KG1 (cell line): ENCODE measurements at places on chromosomes 13 and 19.

DNA sequence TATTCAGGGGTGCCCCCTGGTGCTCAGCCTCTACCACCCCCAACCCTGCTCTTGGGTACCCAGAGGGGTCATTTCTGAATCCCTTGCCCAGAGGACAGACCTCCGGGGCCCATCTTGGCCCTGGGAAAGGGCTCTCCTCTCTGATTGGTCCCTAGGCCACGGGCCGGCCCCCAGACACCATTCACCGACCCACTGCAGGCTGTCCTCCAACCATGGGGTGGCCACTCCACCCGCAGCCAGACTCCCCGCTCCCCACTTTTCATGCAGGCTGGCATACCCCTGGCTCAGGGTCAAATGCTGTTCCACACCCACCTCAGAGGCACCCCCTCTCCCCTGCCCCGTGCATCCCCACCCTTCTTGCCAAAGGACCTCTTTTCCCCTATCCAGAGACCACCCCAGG is 14.8 kb downstream of the SMIM24 start:
- no peak for DNase-seq

DNA sequence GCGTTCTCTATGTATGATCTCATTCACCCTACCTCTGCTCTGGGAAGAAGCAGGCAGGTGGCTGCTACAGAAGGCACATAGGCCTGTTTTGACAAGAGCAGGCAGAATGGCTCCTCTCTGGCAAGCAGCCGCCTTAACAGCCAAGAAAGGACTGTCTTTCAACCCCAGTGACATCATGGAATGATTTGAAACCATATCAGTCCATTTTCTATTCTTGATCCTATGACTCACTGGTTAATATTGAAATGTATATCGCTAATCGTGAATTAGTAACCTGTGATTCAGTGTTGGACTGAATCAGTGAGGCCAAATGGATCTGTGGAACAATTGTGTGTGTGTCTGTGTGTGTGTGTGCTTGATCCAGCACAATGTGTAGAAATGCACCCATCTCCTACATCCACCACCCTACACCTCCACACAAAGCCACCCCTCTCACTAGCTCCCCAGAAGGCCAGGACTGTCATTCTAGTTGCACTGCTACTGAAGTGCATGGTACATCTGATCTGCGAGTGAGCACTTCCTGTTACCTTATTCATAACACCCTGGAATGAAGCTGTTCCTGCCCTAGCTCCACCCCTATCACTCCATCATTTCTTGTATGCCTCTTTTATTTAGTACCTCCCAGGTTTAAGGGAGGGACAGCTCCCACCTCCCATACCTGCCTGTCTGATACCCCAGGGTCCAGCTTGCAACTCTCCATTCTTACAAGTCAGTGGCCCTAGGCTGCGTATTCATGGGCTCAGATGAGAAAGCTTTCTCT is 460.0 kb downstream of the FOXO1 start:
- peak; percentile 33 for DNase-seq

GRCh38 chr19:31674503-31675192 is 325.4 kb upstream of the TSHZ3 start:
- DNase-seq, result no peak

DNA sequence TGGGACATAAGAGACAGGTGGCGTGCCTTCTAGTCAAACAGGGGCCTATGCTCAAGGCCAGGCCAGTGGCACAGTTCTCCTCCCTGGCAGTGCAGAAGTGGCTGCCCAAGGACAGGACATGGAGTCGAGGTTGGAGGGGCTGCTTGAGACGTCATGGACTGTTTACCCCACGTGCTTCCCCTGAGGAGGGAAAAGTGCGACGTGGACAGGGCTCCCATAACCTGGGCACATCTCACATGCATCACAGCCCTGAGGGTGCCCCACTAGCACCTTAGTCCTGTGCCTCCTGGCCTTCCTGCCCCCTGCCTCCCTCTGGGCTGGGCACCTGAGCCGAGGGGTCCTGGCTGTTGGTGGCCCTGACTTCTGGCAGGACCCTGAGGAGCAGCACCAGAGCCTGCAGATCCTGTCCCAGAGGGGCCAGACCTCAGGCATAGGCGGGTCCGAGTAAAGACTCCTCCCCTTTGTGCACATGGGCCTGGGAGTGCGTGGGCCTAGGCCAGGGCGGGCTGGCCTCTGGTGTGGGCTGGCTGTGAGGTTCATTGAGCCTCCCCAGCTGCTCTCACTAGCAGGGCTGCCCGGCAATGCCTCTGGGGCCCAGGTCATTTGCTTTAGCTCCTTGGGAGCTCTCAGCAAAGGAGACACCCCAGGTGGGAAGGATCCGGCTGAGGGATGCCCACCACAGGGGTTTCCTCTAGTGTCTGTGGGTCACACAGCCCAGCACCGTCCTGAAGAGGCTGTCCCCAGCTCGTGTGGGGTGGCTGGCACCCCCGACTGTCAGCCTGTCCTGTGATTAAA is 65.7 kb downstream of the CEBPG start:
- no peak for DNase-seq

- no peak for DNase-seq
Measured at GRCh38 chr13:33263976-33264619, 21.5 kb downstream of the STARD13 start.

GRCh38 chr19:31592456-31592855 is 243.2 kb upstream of the TSHZ3 start:
- DNase-seq, result no peak

DNA sequence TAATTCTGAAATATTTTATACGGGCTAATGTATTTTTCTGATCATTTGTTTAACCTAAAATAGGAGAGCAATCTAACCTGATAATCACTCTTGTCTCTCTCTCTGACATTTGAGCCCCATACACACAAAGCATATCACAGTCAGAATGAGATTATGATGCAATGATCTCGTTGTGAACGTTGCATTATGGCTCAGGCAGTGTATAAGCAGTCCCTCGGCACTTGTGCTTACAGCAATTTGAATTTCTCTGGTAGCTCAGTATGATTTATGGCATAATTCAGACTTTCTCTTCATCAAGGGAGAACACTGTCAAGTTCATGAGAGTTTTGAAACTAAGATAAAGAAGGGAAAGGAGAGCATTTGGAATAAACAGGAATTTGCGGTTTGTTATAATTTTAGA is 256.1 kb downstream of the DACH1 start:
- no peak for DNase-seq

DNA sequence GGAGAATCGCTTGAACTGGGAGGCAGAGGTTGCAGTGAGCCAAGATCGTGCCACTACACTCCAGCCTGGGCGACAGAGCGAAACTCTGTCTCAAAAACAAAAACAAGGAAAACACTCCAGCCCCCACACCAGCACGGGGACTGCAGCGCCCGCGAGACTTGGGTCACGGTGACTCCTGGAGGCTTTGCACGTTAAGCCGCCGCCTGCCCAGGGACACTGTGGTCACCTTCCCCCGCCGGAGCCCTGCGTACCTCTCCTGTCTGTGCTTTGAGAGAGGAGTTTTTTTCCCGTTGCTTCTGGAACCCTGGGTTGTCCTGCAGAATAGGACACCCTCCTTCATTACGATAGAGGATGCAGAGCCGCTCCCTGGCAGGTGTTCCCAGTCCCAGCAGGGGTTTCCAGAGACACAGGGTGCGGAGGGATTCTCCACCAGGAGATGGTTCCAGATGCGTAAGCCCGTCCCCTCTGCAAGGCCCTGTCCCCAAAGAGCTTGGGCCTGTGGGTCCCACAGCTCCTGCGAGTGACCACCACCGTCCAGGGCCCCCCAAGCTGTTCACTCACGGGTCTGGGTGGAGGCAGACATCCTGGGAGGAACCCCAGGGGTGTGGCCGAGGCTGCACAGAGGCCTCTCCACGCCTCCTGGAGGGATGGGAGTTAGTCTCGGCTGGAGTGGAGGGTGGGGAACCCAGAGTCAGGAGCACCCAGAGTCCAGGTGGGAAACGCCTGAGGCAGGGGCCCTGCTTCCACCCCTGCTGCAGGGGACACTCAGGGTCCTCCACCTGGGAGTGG is 42.8 kb upstream of the NDUFS7 start:
- no peak for DNase-seq

DNA sequence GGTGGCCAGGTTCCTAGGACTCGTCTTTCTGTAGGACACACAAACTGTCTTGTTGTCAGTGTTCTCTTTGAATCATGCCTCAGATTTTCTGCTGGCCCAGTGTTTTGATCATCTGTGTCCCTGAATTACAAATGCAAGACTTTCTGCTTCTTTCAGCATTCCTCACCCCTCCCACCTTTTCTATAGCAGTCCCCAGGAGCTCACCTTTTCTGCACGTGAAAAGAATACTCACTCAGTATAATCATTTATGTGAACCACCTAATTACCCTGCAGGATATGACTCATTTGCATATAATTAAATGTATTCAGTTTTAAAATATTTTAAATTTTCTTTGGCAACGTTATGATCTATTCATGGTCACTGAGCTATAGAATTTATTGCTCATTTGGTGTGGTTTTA is 389.2 kb downstream of the ITGBL1 start:
- no peak for DNase-seq

DNA sequence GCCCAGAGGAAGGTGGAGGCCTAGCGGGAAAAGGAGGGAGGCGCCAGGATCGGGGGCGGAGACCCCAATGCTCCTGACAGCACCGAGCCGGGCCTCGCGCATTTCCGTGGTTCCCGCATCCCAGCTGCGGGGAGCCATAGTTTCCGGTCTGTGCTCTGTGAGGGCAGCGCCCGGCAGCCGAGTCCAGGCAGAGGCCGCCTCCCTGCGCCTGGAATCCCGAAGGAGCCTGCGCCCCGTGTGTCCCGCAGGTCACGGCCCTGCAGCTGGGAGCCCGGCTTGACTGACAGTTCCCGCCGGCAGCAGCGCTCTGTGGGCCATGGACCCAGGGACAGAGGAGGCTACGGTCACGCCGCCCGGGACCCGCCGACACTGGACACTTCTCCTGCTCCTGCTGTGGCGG is 74.6 kb upstream of the C13orf46 start:
- no peak for DNase-seq

DNA sequence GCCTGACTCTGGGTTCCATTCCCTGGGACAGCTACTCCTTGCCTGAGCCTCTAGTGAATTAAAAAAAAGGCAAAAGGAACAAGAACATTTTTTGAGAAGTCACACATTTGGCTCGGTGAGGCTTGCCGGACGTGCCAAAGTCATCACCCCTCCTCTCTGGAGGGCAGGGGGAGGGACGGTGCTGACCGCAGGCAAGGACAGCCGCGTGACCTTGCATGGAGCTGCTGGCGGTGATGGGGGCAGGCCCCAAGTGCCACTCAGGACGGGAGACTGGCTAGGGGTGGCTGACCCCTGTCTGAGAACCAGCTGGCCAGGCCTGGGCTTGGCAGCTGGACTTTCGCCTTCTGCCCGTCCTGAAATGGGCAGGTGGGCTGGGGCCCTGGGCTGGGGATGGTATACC is 26.4 kb downstream of the MAP2K2 start:
- DNase-seq, result no peak

DNA sequence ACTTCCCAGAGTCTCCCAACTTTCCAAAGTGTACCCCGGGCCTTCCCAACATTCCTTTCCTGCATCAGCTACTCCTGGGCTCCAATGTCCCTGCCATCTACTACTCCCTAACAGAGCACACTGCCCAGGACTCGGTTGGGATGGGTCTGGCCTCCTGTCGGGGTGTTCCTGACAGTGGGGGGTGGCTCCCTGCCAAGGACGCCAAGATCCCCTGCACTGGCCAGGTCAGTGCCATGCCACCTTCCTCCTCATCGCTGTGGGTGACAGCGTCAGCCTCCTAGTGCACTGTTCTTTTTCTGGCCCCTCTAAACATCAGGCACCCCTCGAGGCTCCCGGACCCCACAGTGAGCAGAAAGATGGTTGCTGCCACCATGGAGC is 13.8 kb downstream of the EPS15L1 start:
- DNase-seq, result no peak

GRCh38 chr13:35858665-35859064 is 272.5 kb downstream of the DCLK1 start:
- no peak for DNase-seq

DNA sequence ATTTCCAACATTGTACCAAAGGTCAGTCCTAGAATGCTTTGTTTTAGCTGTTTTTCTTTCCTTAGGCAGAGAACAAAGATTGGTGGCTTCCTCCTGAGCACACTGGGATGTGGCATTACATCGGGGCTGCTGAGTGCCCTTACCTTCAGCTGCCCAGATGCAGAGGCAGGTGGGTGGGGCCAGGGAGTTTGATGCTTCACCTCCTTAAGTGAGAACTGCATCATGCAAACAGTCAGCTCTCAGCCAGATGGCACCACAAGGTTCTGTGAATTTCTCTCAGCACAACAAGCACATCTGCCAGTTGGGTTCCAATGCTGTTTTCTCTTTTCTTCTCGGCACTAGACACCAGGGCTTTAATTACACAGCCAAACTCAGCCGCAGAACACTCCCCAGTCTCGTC is 87.4 kb upstream of the UBL3 start:
- no peak for DNase-seq

GRCh38 chr13:94722609-94723345 is 10.4 kb upstream of the SOX21 start:
- no peak for DNase-seq

- DNase-seq, result no peak
Measured at GRCh38 chr19:4140237-4140711, 13.2 kb upstream of the CREB3L3 start.
